ENCODE measurements at places on chromosomes 1 and 21.

DNA sequence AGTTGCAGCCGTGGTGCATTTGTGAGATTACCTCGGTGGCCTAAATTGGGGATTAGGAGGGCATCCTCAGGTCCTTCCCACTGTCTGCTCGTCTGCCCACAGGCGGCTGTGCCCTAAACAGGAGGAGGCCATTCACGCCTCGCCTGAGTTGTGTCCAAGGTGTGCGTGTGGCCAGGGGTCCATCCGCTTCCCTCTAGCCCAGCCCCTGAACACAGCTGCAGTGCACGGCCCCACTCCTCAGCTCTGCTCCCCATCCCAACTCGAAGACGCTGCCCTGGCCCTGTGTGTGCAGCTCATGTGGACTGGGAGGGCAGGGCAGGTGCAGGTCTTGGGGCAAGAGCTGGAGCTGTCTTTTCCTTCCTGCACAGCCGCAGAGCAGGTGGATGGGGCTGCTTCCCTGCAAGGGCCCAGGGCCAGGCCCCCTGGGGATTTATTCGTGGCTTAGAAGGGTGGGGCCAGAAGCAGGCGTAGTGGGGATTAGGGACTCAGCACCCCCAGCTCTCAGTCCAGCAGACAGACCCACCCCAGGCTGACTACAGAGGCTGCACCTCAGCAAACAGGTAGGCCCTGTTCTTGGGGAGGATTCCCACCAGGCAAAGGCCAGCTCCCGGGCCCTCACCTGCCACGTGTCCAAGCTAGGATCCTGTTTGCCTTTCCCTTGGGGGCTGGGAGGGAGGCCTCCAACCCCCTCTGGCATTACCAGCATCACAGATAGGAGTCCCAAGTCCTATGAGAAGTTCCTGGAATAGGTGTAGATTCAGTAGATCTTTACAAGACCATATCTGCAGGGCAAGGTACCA is 4.3 kb downstream of the GUK1 start:
- no peak for DNase-seq

- DNase-seq, result no peak
Measured at GRCh38 chr1:73511038-73511437, 686.9 kb downstream of the LRRIQ3 start.

DNA sequence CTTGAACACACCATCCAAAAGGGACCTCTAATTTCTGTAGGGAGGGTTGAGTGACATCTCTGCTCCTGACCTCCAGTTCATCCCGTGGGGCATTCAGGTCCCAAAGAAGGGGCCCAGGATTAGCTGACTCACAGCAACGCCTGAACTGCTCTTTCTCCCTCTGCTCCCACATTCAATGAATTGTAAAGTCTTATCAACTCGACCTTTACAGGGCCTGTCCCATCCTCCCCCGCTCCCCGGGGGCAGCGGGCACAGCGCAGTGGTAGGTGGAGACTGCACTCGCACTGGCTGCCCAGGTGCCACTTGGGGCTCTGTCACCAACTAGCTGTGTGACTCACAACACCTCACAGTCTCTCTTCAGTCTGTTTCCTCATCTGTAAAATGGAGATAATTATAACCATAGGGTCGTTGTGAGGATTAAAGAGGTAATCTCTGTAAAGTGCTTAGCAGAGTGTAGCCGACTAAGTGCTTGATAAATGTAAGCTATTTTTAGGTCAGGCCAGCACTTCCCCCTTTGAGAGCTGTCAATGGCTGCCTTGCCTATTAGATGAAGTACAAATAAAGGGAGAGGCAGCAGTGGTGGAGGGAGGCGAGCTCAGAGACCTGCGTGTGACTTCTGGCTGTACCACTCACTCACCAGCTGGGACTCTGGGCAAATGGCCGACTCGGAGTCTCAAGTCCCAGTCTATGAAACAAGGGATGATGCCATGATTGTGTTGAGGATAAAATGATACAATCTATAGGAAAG is 637 bp upstream of the MYBPHL start:
- DNase-seq, result peak; percentile 75

DNA sequence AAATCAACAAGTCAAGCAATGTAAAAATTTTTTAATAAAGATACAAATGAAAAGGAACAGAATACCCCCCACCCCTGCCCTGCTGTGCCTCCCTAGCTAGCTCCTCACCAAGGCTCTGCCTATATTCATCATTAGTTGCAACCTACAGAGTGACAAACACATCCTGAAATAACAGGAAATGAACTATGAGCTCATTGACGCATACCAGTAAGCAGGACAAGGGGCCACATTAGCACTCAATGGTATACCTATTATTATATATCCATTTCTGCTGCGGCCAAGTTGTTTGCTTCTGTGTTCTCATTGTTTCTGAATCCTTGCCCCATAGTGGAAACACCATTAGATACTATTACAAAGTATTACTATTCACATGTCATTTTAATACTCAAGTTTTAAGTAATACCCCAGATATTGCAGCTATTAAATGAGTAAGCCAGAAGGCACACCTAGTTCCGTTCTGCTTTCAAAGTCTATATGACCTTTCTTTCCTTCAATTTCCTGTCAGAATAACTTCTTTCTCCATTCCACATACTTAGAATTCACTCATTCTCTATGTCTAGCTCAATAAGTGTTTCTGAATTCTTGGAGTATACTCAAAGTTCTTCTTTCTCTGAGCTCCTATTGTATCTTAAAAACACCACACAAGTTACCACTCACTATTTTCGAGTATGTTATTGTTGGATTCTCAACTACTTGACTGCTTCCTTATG is 1214.9 kb downstream of the PLA2G4A start:
- no peak for DNase-seq

- no peak for DNase-seq
Measured at GRCh38 chr1:177287994-177288393, 117.2 kb downstream of the BRINP2 start.

DNA sequence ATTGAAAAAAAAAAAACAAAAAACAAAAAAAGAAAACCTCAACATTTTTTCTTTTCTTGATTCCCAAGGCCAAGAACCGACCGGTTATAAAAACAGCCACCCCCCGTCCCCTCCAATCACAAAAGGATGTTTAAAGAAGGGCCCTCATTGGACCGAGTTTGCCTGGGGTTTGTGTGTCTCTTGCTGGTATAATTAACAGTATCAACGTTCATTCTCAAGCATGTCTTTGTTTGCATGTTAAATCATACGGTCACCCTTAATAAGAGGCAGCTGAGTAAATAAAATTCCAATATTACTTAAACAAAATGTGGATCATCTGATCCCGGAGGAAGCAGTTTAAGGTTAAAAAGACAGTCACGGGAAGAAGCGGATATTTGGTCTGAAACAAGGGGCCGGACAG is 201.1 kb downstream of the PRDM2 start:
- DNase-seq, result no peak

DNA sequence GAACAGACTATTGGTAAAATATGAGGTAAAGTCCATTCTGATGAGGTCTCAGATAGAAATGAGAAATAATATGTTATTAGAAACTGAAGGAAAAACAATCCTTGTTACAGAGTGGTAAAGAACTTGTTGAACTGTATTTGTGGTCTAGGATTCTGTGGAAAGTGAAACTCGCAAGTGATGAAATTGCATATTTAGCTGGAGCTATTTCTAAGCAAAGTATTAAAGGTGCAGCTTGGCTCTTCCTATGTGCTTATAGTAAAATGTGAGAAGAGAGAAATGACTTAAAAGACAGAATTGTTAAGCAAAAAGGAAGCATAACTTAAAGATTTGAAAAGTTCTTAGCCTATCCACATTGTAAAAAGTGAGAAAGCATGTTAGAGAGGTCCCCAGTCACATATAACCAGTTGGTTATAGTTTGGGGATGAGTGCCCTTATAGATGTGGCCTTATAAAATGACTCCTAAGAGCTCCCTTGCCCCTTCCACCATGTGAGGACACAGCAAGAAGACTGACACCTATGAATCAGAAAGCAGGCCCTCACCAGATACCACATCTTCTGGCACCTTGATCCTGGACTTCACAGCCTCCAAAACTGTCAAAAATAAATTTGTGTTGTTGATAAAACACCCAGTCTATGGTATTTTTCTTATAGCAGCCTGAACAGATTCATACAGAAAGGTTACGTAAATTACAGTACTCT is 24.8 kb downstream of the PHTF1 start:
- DNase-seq, result no peak

DNA sequence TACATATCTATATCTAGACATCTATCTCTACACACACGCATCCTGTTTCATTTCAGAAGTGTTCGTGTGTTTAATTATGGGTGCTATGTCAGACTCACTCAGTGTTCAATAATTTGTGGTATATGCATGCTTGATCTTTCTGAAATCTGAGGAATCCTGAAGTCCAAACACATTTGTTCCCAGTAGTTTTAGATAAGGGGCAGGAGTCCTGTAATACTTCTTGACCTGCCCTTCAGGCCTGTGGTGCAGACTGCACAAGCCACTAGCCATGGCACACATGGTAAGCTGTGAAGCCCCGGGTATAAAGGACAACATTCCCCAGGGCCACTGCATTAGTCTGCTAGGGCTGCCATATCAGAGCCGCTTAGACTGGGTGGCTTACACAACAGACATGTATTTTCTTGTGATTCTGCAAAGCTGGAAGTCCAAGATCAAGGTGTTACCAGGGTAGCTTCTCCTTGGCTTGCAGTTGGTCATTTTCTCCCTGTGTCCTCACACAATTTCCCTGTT is 267.2 kb downstream of the RHOU start:
- DNase-seq, result no peak

DNA sequence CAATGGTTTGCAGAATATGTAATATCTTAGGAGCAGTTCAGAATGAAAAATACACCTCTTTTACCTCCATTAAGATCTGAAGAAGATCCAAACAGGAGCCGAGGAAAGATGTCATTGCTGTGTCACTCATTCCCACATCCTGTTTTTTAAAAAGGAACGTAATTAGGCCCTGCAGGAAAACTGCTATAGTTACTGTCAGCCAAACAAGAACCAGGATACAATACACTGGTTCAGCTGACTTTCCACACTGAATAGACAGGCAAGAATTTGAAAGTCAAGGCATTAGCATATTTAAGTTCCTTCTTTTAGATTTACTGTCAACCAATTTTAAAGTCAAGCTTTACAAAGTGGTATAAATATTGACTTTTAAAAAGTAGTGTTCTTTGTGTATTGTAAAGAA is 63.8 kb downstream of the IARS2 start:
- DNase-seq, result no peak

- DNase-seq, result no peak
Measured at GRCh38 chr1:167105271-167106118, 11.6 kb downstream of the STYXL2 start.

DNA sequence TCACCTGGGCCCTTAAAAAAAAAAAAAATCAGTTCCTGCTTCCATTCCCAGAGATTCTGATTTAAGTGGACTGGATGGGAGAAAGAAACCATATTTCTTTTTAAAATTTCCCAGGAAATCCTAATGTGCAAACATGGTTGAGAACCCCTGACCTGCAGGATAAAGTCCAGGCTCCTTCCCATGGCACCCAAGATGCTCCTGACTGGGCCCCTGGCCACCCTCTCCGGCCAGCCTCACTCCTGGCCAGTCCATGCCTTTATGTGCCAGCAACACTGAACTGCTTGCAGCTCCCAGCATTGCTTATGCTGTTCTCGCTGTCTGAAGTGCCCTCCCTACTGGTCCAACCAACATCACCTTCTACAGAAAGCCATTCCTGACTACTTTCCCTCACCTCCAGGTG is 93.9 kb downstream of the TEX35 start:
- DNase-seq, result no peak

DNA sequence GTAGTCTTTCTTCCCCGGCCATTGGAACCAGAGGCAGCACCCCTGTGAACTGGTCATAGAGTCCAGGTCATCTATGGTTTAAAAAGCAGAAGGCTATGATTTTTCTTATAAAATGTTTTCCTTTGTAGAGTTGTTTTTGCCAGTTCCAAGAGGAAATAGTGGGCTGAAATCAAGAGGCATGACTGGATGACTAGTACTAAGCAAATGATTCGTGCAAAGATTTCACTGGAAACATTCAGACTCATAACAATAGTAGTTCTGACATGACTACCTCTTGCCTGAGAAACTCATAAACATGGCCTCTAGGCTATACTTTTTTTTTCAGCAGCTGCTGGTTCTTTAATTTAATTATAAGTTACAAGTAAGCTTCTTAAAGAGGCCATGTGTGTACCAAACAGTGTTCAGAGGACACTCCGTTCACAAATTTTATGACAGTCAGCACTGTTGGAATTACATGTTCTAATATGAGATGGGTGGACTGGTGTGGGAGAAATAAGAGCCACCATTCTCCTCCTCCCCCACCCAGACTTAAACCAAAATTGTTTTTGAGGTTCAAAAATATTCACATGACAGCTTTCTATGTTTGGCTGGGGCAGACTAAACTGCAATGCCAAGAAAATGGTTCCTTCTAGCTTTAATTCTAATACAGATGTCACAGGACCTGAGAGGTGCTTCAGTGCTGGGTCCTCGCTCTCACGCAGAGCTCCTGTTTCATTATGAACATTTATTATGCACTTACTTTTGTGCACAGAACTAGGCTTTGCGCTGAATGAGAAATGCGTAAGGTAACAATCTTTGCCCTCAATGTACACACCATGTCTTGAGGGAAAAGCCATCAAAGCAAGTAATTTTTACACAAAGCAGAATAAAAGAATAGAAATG is 147.5 kb downstream of the ZC3H11B start:
- no peak for DNase-seq

GRCh38 chr21:45487891-45488600 is 54.2 kb downstream of the SLC19A1 start:
- DNase-seq, result no peak

GRCh38 chr1:211261229-211261628 is 2.1 kb downstream of the RCOR3 start:
- no peak for DNase-seq

- no peak for DNase-seq
Measured at GRCh38 chr1:84573481-84573966, 716 bp downstream of the CTBS start.

DNA sequence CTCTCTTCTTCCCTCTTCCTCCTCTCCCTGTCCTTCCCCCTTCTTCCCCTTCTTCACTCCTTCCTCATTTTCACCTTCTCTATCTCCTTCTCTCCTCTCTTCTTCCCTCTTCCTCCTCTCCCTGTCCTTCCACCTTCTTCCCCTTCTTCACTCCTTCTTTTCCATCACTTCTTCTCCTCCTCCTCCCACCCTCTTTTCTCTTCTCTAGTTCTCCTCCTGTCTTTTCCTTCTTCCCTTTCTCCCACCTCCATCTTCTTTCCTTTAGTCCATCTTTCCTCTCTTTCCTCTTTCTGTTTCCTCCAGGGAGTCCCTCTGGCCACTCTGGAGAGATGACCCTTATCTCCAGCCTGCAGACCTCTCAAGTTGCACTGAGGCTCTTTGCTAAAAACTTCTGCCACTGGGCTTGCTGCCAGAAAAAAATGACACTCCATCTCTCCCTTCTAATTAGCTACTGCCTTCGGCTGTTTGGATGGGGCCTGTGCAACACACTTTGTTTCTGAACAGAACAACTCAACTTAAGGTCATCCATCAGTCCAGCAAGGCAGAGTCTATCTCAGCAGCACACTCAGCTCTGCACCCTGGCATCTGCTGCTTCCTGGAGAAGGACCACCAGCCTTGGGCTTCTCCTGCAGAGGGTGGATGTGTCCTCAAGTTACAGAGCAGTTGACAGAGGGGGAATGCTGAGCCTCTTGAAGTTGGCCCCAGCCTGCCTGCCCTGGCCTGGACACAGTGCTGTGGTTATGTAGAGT is 538.8 kb downstream of the MATN1 start:
- DNase-seq, result no peak

Data from putamen (tissue), 1 donor.